ENCODE measurements at places on chromosomes 13 and 19. TPM values are rescaled to one million over a fixed set of nuclear protein-coding genes. Genes with fewer than 3 reads are reported as not detected.

The PPM1N gene
- 0.53 TPM for total RNA-seq

The ADM5 gene
- 1.4 TPM for total RNA-seq

The LILRB2 gene
- 1.3 TPM for total RNA-seq

The SYT3 gene
- total RNA-seq = 0.16 TPM

The KCNN4 gene
- total RNA-seq = 4.3 TPM

The CACNA1A gene
- 1.7 TPM for total RNA-seq

The CEACAM3 gene
- not detected for total RNA-seq

The FREM2 gene
- 21.5 TPM for total RNA-seq

The RINL gene
- 3.3 TPM for total RNA-seq

The IFNL1 gene
- not detected for total RNA-seq

The TNFSF9 gene
- 0.53 TPM for total RNA-seq

The LRRC25 gene
- total RNA-seq = 2.9 TPM

The ONECUT3 gene
- not detected for total RNA-seq

The MAMSTR gene
- 2.5 TPM for total RNA-seq

The TNNI3 gene
- total RNA-seq = not detected

The ZNF541 gene
- 0.16 TPM for total RNA-seq

The JUNB gene
- total RNA-seq = 107 TPM

- no peak for DNase-seq
Measured at GRCh38 chr19:1057176-1057855, 9.7 kb upstream of the ARHGAP45 start.

- no peak for DNase-seq
Measured at GRCh38 chr19:8001995-8002849, 3.2 kb downstream of the ELAVL1 start.

DNA sequence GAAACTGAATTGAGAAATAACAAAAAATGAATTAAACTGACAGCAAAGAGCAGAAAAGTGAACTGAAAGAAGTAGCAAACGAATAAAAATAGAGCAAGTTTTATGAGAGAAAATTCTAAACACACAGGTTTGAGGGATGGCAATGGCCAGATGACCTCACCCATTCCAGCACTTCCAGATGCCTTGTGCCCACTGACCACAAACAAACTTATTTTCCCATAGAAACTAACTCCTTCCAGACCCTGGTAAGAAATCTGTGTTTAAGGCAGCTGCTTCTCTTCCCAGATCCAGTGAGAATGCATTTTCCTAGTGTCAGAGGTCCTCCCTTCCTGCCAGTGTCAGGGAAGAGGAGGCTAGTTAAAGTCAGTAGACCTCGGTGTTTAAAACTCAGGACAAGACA is 51.7 kb downstream of the RXFP2 start:
- no peak for DNase-seq

DNA sequence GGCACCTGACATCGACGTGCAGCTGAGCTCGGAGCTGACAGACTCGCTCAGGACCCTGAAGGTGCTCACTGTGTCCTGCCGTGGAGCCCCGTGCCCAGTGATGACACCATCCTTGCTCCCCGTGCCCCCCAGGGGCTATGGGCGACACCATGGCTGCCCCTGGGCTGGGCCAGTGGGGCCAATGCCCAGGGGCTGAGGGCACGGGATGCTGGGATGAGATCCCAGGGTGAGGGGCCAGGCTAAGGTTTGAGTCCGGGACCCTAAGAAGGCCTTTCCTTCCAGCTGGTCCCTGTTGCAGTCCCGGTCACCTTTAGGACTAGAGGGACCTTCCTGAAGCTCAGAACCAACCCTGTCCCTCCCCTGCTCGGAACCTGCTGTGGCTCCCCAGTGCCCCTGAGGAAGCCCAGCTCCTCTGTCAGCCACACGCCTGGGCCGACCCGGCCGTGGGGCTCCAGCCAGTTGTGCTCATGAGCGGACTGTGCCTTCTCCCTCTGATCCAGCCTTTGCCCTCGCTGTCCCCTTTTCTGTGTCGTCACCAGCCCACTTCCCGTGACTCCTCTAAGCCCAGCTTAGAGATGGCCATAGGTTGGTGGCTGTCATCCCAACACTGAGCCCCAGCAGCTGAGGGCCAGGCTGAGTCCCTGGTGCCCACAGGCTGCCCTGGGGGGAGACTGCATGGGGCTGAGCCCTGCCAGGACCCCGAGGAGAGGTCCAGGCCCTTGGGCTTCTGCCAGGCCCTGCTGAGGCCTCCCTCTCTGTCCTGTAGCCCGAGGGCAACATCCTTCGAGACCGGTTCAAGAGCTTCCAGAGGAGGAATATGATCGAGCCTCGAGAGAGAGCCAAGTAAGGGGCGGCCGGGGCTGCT is 10.6 kb downstream of the NOP53 start:
- DNase-seq = no peak

- DNase-seq = no peak
Measured at GRCh38 chr19:23916991-23917390, 2.3 kb downstream of the ZNF726 start.

DNA sequence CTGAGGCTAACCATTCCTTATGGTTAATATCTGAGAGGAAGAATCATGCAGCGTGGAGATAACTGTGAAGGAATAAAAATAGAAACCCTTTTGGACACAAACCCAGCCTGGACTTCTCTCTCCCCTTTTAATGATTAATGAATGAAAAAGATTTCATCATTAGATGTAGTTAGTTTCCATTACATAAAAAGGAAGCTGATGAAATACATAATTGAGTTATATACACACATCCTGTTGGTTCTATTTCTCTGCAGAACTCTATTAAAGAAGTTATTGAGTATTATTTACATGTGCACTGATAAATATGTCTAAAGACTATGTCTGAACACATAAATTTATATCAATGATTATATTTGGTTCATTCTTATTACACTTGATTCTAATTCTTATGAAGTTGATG is 465.3 kb downstream of the GPC5 start:
- no peak for DNase-seq

DNA sequence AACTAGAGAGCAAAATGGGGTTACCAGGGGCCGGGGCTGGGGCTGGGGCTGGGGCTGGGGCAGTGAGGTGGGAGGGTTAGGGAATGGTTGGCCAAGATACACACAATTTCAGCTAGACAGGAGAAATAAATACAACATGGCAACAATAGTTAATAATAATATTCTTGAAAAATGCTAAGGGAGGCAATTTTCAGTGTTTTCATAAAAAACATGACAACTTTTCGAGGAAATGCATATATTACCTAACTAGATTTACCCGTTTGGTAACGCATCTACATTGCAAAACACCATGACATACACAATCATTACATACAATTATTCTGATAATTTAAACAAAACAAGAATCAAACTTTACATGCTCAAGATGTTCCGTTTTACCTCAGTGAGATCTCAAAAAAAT is 12.2 kb downstream of the RFPL4AL1 start:
- no peak for DNase-seq

- no peak for DNase-seq
Measured at GRCh38 chr13:35473206-35473775, 3.2 kb downstream of the MAB21L1 start.

DNA sequence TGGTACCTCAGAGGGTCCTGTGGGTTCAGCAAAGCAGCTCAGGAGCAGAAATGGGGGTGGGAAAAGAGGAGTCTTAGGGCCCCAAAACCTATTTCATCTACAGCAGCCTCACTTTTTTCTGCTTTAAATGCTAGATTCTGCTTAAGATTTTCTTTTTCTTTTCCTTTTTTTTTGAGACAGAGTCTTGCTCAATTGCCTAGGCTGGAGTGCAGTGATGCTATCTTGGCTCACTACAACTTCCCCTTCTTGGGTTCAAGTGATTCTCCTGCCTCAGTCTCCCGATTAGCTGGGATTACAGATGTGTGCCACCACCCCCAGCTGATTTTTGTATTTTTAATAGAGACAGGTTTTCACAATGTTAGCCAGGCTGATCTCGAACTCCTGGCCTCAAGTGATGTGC is 30.7 kb upstream of the WDFY2 start:
- no peak for DNase-seq

GRCh38 chr19:38193445-38193844 is 30.6 kb downstream of the DPF1 start:
- DNase-seq = no peak

- peak; percentile 97 for DNase-seq
Measured at GRCh38 chr13:52652196-52652979, at the start of gene SUGT1. Gene SUGT1, plus strand, starts transcription at chr13:52652836. Its CDS starts 85 bp downstream, at chr13:52652921.

DNA sequence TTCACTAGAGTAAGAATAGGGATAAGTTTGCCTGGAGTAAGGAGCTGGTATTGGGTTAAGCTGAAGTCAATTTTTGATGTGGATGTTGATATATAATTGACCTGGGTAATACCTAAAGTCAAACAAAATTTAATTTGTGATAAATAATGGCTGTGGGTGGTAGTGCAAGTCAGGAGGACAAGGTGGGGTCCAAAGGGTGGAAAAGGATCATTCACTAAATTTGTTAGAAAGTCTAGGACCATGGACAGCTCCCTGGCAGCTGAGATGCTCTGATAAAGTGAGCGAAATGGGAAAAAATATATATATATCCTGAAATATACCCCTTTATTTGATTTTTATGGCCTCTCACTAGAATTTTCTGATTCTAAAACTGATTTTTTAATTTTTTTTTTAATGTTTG is 463.5 kb downstream of the GPC6 start:
- no peak for DNase-seq

- DNase-seq = no peak
Measured at GRCh38 chr13:111202156-111202621, 87.1 kb downstream of the ARHGEF7 start.

DNA sequence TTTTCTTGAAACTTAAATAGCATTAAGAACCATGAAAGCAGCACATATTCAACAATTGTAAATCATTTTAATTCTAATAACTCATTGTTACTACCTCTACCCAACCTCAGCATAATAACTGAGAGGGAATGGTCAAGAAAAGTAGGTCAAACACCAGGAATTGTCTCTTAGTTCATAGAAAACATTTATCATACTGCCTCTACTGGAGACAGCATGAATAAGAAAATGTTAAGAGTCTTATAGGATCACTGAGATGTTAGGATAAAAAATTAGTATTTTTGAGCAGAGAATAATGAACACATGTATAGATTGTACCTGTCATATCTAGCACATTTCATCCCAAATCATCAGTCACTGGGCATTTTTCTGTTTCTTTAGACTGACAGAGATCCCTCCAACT is 515.3 kb downstream of the PCDH9 start:
- DNase-seq = no peak

GRCh38 chr13:102018716-102019115 is 383.1 kb downstream of the FGF14 start:
- DNase-seq = no peak

GRCh38 chr19:6109947-6110346 is 353 bp downstream of the RFX2 start:
- no peak for DNase-seq

GRCh38 chr13:51130348-51130747 is 19.3 kb upstream of the C13orf42 start:
- DNase-seq = no peak

- no peak for DNase-seq
Measured at GRCh38 chr19:39951686-39952085, 17.3 kb upstream of the FCGBP start.

DNA sequence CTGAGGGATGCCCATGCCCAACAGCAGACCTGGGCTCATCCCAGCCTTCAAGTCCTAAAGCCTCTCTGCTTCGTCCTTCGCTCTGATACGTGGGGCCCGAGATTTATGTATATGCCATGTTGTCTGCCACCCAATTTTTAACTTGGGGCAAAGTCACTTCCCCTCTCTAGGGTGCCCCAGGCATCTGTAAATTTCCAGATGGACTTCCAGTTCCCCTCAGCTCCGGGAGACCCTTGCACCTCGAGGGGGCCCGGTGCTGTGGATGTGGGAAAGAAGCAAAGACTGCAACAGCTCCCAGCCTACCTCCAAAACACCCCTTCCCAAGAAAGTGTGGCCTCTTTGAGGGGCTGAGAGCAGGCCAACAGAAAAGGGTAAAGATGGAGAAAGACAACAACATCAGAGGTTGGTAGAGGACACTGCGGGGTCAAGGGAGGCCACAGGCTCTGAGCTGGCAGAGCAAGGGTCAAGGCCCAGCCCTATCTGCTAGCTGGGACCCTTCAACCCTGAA is 97.4 kb downstream of the STK24 start:
- DNase-seq = no peak

DNA sequence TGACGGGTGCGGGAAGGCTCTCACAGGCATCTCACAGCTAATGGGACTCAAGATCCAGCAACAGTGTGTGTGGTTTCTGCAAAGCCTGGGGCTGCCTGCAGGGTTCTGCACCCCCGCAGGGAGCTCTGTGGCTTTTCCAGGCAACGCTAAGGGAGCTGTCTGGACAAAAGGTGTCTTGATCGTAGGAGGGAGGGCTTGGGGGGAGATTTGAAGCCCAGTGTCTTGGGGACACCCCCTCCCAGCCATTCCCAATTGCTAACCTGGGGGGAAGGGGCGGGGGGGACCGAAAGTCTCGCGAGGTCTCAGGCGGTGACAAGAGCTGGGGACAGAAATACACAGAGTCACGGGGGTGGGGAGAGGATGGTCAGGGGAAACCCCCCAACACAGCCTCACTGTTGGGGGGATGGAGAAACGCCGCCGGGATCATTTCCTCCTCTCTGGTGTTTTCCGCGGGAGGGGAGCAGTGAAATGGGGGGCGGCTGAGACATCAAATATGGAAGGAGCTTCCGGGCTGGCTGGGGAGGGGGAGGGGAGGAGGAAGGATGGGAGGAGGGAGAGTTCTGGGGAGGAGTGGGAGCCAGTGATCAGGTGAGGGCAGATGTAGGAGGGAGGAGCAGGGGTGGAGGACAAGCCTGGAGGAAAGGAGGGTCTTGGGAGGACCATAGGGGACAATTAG is 13.3 kb downstream of the KCNC3 start:
- no peak for DNase-seq

DNA sequence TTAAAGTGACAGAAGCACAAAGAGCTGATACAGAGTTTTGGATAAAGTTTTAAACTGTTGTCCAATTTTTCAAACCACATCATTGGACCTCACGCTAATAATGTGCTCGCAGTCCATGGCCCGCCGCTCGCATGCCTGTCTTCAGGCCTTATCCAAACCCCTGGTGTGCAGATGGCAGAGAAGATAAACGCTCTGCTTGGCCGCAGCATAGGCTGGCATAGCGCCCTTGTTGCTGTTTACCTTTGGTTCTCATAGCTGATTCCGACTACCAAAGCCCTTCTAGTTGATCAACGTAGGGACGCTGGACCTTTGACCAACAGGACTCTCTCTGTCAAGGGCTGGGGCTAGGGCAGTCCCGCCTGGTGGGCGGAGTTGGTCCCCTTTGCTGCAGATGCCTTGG is 23.5 kb upstream of the QTRT1 start:
- DNase-seq = no peak

GRCh38 chr13:76730220-76730619 is 156.0 kb downstream of the KCTD12 start:
- DNase-seq = no peak
